Activated CD4-positive, alpha-beta T cell treated with anti-CD3 and anti-CD28 coated beads, Interleukin-2, amount 50 U/mL, for 48 hours (primary cell): ENCODE measurements at places on chromosomes 5 and 9.

DNA sequence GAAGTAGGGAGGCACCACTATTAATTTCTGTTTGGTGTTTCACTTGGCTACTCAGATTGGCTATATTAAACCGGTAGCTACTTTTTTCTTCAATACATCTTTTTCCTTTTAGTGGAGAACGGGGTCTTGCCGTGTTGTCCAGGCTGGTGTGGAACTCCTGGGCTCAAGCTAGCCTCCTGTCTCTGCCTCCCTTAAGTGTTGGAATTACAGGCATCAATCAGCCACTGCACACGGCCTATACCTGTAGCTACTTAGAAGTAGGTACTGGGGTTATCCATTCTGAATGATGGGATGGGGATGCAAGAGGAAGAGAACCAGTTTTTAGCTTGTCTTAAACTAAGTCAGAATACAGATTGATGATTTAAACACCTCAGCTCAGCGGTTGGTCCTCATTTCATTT is 1.7 kb downstream of the UBE2D2 start:
- DNase-seq = no peak

- DNase-seq = no peak
Observed at GRCh38 chr5:101362067-101362466, 459.0 kb upstream of the ST8SIA4 start.

- no peak for DNase-seq
Observed at GRCh38 chr5:1151316-1151715, 39.5 kb upstream of the SLC12A7 start.

- DNase-seq = no peak
Observed at GRCh38 chr9:486156-486555, 271.5 kb downstream of the DOCK8 start.

- DNase-seq = no peak
Observed at GRCh38 chr5:64145216-64145895, 20.3 kb upstream of the RNF180 start.

- DNase-seq = no peak
Observed at GRCh38 chr5:11962122-11962521, 57.9 kb upstream of the CTNND2 start.

- DNase-seq = no peak
Observed at GRCh38 chr5:55427157-55427556, 107.6 kb downstream of the PLPP1 start.

DNA sequence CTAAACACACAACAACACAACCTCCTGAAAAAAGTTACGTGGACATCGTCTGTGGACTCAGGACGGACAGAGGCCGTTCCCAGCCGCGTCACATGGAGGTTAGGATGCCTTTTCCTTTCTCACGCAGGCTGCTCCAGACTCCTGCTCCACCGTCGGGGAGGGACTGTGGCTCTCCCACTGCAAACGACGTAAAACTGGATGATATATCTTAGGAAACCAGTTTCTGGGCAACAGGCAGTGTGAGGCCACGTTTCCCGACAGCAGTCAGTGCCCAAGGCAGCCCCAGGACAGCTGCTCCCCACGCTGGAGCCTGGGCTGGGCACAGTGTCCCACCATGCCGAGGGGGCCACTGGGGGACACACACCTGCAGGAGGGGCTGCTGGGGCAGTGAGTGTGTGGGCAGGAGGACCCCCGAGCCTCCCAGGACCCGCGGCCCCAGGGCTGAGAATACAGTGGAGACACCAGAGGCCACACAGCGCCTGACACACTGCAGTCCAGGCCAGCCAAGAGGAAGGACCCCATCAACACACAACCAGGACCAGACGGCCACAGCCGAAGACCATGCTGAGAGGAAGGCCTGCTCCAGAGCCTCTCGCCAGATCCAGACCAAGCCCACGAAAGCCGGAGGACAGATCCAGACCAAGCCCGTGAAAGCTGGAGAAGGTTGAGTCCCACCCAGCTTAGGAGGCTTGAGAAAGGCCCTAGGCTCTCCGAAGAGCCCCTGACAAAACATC is 26.2 kb downstream of the EXD3 start:
- DNase-seq = no peak

- no peak for DNase-seq
Observed at GRCh38 chr5:69331528-69332445, 814 bp downstream of the CCDC125 start.

DNA sequence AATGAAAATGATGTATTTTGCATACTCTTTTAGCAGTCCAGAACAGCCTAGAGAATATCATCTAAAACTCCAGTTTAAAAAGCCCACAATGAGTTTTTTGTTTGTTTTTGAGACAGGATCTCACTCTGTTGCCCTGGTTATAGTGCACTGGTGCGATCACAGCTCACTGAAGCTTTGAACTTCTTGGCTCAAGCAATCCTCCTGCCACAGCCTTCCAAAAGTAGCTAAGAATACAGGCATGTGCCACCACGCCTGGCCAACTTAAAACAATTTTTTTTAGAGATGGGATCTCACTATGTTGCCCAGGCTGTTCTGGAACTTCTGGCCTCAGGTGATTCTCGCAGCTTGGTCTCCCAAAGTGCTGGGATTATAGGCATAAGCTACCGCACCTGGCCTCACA is 175.7 kb downstream of the FBN2 start:
- no peak for DNase-seq

GRCh38 chr9:136862849-136863622 is 3.1 kb downstream of the EDF1 start:
- no peak for DNase-seq

- no peak for DNase-seq
Observed at GRCh38 chr5:157568720-157569119, 6.9 kb downstream of the ADAM19 start.

GRCh38 chr5:130871346-130872086 is 293.5 kb downstream of the HINT1 start:
- peak; percentile 47 for DNase-seq

DNA sequence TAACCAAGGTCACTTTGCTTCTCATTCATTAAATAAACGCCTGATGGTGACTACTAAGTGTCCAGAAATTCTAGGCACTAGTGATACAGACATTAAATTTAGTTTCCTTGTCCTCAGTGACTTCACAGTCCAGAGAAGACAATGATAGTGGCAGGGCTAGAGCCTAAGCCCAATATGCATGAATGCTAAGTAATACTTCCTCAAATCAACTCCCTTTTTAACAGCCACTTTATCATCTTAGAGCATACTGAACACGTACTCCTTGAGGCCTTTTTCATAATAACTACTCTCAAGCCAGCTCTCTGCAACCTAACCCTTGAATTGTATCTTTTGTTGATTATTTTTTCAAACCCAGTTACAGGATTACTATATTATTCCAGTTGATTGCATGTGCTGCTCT is 74.1 kb downstream of the STX17 start:
- no peak for DNase-seq

GRCh38 chr9:99169086-99169485 is 52.7 kb downstream of the ALG2 start:
- no peak for DNase-seq

- no peak for DNase-seq
Observed at GRCh38 chr9:81632599-81632998, 56.7 kb downstream of the TLE1 start.

DNA sequence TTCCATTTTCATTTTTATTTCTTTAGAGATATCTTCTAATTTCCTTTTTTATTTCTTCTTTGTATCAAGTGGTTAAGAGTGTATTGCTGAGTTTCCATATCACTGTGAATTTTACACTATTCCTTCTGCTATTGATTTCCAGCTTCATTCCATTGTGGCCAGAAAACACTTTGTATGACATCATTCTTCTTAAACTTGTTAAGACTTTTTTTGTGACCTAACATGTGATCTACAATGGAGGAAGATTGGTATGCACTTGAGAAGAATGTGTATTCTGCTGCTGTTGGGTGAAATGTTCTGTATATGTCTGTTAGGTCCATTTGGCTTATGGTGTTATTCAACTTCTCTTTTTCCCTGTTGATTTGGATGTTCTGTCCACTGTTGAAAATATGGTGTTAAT is 274.2 kb upstream of the PUM3 start:
- DNase-seq = no peak

DNA sequence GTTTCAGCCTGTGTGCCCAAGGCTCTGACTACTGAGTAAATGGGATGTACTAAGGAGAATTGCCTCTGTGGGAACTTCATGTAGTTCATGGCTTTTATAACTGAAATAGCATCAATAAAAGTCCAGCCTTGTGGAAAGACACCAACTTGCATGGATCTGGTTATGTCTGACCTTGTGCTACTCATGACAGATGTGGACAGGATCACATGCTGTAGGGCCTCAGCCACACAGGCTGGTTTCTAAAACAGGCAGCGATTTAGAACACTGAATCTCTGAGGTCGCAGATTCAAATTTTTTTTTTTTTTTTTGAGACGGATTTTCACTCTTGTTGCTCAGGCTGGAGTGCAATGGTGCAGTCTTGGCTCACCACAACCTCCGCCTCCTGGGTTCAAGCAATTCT is 66.5 kb upstream of the SPIN1 start:
- DNase-seq = no peak

DNA sequence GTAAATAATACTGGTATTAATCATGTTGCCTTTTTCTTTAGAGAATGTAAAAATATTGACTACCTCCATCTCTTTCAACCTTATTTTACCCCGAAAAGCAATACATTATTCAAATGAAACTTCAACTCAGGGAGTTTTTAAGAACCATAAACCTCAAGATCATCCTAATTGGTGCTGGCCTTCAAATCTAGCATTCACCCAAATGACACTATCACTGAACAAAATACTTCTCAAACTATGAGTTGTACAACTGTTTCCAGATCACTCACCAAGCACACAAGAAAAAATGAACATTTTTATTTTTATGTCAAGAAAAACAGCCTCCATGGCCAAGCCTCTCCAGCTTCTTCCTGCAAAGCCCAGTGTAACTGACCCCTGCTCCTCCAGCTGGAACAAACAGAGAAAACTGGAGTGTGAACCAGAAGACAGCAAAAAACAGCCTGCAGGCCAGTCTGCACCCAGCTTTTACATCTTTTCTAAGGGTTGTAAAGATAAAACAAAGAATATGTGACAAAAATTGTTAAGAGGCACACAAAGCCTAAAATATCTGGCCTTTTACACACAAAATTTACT is 21.2 kb downstream of the AUH start:
- DNase-seq = no peak

DNA sequence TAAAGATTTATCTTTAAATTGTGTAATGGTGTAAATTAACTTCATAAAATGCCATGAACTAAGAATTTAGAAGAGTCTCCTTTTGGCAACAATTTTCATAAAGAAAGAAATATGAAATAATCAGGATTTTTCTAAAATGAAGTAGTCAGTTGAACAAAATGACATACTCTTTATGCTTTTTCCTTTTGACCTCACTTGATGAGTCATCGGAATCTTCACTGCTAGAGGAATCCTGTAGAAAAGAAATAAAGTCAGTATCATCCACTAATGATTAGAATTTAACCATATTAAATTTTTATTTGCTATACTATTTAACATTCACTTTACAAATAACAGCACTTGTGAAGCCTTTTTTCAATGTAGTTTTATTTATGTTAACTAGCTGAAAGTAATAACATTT is 26.1 kb downstream of the CHD1 start:
- DNase-seq = no peak

- no peak for DNase-seq
Observed at GRCh38 chr5:78811866-78812265, 163.3 kb upstream of the LHFPL2 start.

DNA sequence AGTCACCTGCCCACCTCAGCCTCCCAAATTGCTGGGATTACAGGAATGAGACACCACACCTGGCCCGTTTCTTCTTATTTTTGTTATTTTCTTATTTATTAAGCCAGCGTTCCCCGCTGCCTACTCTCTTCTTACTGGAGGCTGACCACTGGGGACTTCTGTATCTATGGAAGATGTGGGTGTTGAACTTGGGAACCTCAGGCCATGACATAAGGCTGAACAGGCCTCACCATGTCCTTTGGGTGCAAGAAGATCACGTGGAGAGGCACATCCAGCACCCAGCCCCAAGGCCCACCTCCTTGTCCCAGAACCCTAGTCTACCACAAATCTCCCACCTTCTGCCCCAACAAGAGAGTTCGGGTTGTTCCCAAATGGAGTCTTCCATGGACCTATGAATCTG is 59.4 kb upstream of the NEK6 start:
- DNase-seq = no peak

- no peak for DNase-seq
Observed at GRCh38 chr9:33129886-33130881, 37.0 kb downstream of the B4GALT1 start.

DNA sequence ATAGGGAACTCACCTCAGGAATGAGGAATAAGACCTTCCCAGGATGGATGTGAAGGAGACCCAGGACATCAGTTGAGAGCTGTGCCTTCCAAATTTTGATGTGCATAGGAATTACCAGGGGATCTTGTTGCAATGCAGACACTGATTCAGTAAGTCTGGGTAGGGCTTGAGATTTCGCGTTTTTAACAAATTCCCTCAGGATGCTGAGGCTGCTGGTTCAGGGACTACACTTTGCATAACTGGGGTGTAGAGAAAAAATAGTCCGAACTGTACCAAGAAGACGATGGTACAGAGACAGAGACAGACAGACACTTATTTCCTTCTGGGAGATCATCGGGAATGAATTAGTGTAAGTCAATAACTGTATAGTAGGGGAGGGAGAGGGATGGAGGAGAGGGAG is 82.3 kb upstream of the FREM1 start:
- no peak for DNase-seq

GRCh38 chr5:37804401-37804800 is 35.4 kb downstream of the GDNF start:
- DNase-seq = no peak

- no peak for DNase-seq
Observed at GRCh38 chr5:160263326-160263855, 34.1 kb downstream of the FABP6 start.

GRCh38 chr5:32836176-32836575 is 125.1 kb downstream of the NPR3 start:
- DNase-seq = no peak

DNA sequence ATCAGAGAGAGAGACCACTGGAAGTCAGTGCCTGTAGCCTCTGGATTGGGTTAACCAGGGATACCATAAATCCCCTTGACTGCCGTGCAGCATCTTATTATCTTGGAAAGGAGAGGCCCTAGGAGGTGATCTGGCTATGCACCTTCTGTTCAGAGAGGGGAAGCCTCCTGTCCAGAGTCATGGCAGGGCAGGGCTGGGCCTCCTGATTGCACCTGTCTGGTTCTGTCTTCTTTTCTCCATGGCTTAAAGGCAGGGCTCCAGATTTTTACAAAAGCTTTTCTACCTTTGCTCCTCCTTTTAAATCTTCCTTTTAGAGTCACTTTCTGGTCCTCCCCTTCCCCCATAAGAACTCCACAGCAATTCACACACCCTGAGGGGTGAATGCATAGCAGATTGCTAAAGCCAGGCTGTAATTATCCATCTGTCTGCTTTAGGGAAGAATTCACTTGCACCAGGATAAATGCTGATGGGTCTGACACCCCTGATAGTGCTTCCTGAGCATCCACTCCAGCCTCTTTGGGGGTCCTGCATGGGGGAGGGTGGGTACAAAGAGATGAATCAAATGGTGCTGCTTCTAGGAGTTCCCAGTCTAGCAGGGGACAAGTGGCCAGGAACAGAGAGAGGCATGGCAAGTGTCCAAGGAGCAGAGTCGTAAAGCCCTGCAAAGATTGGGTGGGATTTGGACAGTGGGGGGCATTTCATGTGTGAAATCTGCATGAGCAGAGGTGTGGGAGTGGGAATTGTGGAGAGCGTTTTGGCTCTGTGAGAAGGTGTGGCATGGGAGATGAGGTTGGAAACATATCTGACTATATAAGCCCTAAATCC is 141.3 kb upstream of the ALDH1B1 start:
- no peak for DNase-seq

- DNase-seq = no peak
Observed at GRCh38 chr5:5316334-5316733, 106.1 kb upstream of the ICE1 start.

- peak; percentile 21 for DNase-seq
Observed at GRCh38 chr5:137344723-137345322, 154.3 kb downstream of the SPOCK1 start.
